ENCODE measurements at places on chromosomes 2 and 18.

DNA sequence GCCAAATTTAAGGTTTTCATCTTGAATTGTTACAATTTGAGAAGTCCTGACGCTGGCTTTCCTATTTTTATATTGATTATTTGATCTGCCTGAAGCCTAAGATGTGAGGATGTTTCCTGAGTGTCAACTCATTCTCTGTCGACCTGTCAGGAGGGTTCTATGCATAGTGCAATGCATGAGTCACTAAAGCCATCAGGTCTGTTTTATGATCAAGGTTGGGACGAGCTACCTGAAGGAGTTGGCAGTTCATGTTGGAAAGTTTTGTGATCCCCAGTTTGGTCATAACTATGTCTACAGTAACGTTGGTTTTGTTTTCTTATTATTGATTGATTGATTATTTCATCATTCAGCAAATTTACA lies 71.2 kb downstream of the NABP1 start:
- no peak for DNase-seq

- DNase-seq = no peak
These were observed 564.2 kb downstream of the TSN start for GRCh38 chr2:122319539-122320132.

DNA sequence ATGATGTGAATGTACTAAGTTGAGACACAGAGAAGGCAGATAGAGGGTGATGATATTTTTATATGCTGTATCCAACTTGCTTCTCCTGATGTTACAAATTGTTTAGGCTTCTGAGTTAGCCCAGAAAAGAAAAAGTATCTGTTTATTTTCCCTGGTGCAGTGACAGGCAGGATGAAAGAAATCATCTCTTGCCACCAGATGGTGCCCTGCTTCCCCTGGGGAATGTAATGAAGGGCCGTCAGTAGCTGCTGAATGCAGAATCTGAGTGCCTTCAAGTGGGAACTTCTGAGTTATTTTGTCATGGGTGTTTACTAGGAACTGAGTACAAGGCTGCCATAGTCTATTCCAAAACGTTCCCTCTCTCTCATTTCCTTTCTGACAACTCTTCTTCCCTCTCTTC lies 525.6 kb downstream of the MBD2 start:
- DNase-seq = peak; percentile 24

DNA sequence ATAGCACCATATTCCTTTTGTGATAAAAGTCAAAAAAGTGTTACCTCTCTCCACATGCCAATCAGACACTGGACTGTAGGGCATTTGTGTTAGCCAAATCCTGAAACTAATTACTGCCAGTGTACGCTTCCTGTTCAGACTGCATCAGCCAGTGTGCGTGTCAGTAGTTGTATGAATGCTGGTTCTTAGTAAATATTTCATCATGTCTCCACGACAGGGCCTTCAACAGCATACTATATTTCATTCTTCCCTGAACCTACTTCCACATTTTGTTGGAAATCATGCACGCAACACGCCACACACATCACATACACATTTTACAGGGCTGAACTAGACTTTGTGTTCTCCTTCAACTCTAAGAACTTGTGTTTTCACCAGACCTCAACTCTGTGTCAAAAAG lies 77.5 kb downstream of the EPB41L3 start:
- no peak for DNase-seq

DNA sequence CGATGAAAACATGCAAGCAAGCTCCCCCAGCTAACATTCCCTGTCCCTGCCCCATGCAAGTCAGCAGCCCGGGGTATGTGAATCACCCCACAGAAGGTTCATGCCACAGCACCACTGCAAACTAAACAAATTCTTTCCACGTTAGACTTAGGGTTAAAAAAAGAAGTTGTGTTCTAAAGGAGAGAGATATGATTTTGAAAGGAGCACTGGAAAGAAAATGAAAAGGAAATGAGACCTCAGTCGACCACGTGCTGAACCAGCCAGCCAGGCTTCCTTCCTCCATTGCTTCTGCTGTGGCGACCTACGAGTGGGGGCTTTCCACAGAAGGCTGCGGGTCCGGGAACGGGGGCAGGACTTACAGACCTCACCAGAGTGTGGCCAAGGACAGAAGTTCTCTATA lies 52.0 kb downstream of the ARL4C start:
- peak; percentile 89 for DNase-seq

GRCh38 chr18:41373612-41374011 lies 581.4 kb upstream of the PIK3C3 start:
- DNase-seq = no peak

DNA sequence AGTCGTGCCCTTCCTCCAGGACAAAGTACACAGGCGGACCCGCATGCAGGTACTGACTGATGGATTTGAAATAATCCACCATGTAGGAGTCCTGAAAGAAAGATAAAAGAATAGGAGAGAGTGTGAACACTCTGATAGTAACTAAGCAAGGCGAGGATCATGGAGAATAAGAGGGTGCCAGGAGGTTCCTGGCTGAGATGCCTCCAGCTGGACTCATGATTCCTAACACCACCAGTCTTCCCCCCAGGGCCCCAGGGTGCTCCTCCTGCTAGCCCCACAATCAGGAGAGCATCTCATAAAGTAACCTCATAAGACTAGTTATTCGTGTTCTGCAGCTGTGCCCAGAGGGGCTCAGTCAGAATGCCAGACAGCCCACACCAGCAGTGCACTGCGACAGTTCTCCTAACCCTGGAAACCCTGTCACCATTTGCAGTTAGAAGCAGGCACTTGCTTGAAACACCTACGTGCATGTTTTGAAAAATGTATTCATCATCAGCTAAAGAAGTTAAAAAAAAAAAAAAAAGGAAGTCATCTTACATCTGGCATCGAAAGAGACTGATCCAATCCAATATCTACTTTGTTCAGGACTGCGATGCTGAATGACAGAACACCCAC lies 36.7 kb downstream of the RMC1 start:
- DNase-seq = no peak

DNA sequence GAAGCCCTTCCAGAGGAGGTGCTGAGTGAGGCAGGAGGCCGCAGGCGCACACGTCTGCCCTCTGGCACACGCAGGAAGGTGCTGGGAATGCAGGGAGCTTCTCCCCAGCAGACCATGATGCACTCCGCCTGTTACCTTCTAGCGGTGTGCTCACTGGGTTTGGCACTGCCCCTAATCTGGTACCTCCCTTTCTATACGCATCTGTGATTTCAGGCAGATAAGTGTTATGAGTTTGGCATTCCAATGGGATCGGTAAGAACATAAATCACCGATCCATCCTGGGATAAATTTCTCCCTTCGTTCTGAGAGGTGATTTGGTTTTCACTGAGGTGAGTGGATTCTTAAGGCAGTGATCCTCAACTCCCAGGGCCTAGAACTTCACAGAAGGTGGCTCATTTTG lies 34.6 kb downstream of the ODC1 start:
- no peak for DNase-seq

DNA sequence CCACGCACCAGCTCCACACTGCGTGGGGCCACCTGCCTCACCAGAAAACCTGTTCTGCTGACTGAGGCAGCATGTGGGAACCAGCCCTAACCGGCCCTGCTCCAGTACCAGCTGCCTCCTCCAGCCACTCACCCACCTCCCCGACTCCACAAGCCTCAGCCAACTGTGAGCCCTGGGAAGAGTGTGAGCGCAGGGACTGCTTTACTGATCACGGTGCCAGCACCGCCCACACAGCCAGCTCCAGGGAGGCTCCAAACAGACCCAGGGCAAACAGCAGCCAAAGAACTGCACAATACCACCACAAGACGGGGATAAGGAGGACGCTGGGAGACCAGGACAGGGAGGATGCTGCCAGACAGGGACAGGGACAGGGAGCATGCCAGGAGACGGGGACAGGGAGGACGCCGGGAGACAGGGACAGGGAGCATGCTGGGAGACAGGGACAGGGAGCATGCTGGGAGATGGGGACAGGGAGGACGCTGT lies 28.4 kb downstream of the EIPR1 start:
- no peak for DNase-seq

- DNase-seq = no peak
These were observed 270.9 kb downstream of the ATAD2B start for GRCh38 chr2:23655934-23656596.

DNA sequence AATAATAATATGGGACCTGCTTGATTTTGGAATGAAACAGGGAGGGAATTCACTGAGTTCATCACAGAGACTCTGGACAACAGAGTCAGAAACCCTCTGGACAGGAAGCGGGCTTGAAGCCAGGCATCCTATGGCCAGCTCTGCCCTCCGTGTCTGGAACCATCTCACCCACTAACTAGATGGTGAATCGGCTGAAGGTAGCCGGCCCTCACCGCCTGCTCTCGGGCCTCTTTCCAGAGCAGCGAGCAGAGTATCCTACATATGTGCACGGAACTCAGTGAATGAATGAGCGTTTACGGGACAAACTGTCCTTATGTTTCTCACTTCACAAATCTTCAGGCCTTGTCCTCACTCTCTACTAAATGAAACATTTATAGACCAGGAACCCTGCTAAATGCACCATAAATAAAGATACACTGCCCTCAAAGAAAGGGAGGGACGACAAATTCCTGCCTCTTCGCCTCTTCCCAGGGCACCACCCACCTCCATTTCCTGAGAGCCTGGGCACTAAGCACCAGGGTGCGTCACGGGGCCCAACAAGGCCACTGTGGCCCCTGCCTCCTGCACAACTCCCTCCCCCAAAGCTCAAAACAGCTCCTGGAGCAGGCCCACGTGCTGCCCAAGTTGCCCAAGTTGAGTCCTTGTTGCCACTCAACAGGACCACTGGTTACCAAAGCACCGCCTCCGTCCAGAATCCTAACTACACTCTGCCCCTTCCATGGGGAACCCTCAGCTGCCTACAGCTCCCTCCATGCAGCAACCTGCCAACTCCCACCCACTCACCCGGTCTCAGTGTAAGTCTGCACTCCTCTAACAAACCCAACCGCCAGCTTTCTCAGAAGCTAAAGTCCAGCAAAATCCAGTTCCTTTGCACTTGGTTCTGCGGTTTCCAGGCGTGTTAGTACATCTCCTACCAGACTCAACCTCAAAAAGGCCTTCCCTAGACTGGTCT lies 1.7 kb downstream of the TBC1D8 start:
- no peak for DNase-seq

DNA sequence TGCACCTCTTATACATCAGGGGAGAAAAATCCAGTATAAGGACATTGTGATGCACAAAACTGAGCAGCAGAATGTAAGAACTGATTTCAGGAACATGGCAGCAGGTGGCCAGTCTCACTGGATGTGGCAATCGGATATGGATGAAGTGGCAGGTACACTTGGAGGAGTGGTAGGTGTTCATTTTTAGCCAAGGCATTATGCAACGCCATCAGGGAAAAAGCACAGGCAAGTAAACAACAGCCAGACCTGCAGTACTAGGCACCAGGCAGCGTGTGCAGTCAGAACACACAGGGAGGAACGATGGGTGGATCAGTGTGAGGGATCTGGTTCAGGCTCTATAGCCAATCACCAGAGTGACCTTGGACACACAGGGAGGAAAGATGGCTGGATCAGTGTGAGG lies 77.4 kb upstream of the GCFC2 start:
- DNase-seq = no peak

GRCh38 chr2:129061069-129061768 lies 742.6 kb upstream of the HS6ST1 start:
- peak; percentile 16 for DNase-seq

All from stromal cell of bone marrow (primary cell).